NCI-H524 (cell line): ENCODE measurements at places on chromosomes 5 and 9.
A peak's percentile ranks its signal among the peaks of the same experiment; 100 is the strongest.

- DNase-seq: peak; percentile 55
These were observed 41.4 kb upstream of the CLPTM1L start for GRCh38 chr5:1386274-1386717.

GRCh38 chr5:147704544-147704943 lies 78.0 kb downstream of the JAKMIP2 start:
- no peak for DNase-seq

DNA sequence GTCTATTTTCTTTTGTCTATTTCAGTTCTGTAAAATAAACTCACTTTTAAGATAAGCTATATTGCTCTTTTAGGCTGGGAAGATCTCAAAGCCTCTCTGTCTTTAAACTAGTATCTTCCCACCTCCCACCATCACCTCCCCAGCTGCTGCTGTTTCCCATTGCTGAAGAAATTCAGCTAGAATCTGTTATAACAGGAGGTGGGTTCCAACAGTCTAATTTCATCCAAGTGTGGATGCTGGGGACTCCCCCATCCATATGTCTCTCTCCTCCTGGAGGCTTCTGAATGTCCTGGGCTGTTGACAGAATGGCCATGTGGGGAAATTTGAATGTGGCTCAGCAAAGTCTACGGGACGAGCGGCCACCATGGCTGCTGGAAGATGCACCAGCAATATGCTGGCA lies 301.0 kb downstream of the RASEF start:
- no peak for DNase-seq

DNA sequence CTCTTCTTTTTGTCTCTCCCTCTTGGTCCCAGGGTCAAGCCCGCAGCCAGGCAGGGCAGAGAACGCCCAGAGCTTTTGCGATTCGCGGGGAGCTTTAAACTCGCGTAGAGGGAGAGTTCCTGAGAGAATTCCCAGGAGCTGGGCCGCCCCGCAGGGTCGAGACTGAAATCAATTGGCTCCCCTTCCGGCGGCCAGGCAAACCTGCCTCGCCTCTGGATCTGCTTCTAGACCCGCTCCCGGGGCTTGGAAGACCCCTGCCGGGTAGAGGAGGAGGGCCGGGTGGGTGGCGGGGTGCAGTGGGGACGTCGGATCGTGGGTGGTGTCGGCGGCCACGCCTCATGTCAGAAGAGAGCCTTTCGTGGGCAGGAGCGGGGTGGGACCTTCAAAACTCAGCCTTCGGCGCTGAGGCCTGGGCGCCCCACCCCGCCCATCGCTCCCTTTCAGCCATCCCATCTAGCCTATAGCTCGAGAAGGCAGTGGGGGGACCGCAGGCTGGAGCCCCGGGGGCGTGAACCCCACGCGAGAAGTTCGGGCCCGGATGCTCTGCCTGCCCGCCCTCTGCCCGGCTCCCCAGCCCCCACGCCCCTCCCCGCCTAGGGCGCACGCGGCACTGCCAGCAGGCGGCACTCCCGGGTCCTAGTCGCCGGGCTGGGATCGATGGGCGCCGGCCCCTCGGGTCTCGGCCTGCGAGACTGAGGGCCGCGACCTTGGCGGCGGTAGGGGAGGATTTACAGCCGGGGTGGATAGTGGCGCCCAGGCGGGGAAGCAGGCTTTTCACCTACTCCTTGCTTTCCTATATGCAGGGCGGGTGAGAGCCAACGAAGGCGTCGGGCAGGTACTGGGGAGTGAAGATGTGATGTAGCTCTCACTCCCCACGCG lies 6.1 kb downstream of the PRDM6 start:
- DNase-seq: no peak

DNA sequence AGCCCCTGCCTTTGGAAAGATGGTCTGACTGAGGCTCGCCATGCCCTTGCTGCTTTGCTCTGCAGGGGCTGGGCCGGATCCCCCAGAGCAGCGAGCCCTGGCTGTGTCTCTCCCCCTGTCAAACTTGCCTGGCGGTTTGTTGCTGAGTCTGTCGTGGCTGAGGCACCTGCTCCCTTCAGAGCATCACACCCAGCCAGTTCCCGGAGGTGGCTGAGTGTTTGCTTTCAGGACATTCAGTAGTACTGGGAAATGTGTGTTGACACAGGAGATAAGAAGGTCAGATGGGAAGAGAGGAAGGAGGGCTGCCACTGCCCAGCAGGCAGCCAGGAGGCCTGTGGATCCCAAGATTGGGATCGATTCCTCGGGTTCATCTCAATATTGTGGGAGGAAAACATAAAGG lies 62.9 kb downstream of the GADD45G start:
- DNase-seq: no peak

DNA sequence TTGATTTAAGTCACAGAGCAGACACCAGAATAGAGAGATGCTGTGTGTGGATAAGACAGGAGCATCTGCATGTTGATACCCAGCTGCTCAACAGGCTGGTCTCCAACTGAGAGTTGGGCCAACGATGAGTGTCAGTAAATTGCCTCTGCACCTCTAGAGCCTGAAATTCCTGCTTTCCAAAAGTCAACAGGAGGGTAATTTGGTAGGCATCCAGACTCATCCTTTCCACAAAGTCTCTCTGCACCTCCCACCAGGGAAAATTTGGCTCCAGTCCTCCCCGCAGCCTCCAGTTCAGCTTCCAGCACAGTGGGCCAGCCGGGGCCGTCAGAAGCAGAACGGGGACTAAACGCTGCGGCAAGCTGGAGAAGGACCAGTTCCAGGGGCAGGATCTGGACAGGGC lies 136.9 kb downstream of the RFK start:
- DNase-seq: no peak

DNA sequence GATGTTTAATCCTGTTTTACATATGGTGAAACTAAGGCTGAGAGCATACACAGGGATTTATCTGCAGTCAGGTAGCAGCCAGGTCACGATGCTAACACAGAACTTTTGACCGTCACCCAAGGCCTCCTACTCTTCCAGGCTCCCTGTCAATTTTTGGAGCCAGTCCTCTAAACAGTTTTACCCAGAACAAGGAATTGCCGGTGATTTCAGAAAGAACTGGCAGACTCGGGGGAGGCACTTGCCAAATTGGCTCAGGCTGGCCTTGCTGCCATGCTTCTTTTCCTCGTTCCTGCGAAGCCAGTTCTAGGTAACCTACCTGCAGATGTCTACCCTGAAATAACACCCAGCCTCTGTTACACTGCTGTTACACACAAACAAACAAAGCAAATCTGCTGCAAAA lies 21.2 kb downstream of the GRIA1 start:
- no peak for DNase-seq

- DNase-seq: no peak
These were observed 523.3 kb downstream of the LRRC70 start for GRCh38 chr5:63101870-63102269.

DNA sequence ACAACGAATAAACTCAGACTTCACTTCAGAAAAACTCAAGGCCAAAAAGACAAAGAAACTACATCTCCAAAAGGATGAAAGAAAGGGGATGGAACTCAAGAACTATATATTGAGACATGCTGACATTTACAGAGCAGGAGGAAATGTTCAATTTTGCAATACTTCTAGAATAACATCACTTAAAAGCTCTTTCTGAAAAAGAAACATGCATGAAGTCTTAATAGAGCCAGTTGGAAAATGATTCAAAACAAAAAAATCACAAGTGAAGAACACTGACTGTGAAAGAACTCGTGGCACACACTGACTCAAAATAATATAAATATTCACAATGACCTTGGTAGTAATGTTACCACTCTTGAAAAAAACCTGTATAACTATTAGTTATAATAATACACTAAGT lies 267.8 kb upstream of the NREP start:
- DNase-seq: no peak

- no peak for DNase-seq
These were observed 49.9 kb upstream of the SLIT3 start for GRCh38 chr5:169350759-169351240.

- no peak for DNase-seq
These were observed 10.9 kb downstream of the GPR107 start for GRCh38 chr9:130064621-130065020.

- no peak for DNase-seq
These were observed 29.2 kb upstream of the IL31RA start for GRCh38 chr5:55821731-55822512.

DNA sequence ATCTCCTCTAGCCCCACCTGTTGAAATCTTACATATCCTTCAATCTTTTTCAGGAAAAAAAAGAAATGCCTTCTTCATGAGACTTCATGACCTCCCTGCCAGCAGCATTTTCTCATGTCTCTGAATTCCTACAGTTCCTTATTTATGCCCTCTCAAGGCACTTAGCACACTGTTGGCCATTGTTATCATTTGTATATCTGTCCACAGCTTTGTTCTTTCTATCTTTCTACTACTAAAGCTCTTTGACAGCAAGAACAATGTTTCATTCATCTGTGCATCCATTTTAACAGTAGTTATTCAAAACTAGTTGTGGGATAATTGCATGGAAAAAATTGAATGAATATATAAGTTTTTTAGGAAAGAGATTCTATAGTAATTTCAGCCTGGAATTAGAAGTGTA lies 20.9 kb upstream of the GZMA start:
- no peak for DNase-seq
